ENCODE measurements at places on chromosomes 5 and 9.

DNA sequence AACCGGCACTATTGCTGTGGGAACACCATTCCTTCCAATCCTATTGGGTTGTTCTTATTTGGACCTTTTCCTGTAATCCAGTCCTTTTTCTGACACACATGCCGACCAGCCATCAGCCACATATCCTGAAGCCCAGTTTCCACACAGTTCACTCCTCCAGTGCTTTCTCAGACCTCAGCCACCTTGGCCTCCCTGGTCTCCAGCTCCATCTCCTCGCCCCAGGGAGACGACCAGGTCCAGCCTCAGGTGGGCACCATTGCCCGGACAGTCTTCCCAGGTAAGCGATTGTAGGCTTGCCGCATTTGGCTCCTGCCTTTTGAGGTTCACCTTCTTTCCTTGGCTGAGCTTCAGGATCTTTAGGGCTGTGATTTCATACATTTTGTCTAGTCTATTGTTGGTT, 15.2 kb upstream of the TERT start:
- DNase-seq = no peak

DNA sequence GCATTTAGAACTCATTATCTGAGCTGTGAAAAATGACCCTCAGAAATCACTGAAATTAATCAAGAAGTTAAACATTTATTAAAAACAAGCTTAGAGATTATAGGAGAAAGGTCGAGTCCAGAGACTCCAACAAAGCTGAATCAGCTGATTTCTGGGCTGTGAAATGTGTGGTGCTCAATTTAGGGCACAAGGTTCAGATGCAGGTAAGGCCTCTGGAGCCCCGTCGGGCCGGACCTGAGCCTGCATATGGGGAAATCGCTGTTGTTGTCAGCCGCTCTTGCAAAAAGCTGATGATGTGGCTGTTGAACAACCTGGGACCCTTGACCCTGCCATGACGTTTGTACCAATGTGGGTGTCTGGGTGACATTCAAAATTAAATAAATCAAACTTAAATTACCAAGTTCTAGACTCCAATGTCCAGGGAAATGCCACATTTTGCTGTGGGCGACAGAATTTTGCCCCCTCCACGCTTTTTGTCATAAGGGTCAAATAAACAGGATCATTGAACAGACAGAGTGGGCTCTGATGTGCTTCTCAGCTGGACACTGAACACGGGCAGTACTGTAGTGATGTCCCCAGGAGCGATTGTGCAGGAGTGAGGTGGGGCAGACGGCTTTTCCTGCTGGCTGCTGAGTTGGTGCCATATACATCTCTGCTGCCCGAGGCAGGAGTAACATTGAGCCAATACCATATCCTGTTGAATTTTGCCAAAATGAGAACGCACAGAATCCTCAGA, 27.2 kb upstream of the FBP1 start:
- DNase-seq = no peak

GRCh38 chr9:30771760-30772159, 1612.7 kb upstream of the ACO1 start:
- DNase-seq = no peak

GRCh38 chr9:91042541-91042940, 240.9 kb downstream of the SYK start:
- DNase-seq = no peak

DNA sequence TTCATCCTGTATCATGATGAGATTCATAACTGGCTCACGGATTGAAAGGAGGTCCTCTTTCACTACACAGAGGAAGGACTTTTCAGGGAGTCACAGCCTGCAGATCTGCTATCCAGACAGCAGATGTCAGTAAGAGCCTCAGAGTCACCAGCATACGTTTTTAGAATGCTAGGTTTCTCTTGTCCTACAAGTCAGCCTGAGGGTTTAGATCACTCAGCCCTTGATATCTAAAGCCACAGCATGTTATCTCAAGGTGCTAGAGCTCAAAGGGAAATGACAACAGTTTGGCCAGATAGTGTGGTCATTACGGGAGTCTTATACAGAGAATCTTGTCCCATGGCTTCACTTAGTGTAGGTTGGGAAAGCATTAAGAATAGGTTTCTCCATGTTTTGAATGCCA, 30.9 kb upstream of the SLC46A2 start:
- DNase-seq = no peak

DNA sequence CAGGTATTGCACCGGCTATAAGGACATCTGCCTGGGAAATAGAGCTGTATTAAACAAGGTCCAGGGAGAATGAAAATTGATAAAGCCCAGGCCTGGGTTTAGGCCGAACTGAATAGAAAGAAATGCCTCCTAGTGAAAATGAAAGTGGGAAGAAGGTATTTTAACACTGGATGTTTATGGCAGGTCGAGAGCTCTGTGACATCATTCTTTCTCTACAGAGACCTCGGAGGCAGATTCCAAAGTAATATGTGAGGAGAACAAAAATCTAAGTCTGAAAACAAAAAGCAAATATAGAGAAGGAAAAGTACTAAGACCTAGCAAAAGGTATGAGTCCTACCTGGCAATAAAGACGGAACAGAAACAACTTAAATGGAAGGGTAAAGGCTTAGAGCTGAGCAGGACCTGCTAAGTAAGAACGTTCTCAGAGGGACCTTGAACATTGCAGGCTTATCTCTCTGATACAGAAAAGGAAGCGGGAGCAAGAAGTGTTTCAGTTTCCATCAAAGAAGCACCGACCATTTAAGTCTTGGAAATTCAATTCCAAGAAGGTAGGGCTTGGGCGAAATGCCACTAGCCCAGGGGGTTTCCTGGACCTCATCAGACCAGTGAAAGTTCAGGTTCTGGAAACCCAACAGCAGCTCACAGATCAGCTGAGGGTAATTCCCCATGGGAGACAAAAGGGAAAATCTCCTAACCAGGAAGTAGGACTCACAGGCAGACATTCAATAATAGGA, 80.0 kb downstream of the SUSD1 start:
- DNase-seq = no peak

GRCh38 chr9:75087289-75087823, 599 bp downstream of the NMRK1 start:
- DNase-seq = peak; percentile 30

- no peak for DNase-seq
Measured at GRCh38 chr9:26888271-26888670, 4.3 kb downstream of the CAAP1 start.

DNA sequence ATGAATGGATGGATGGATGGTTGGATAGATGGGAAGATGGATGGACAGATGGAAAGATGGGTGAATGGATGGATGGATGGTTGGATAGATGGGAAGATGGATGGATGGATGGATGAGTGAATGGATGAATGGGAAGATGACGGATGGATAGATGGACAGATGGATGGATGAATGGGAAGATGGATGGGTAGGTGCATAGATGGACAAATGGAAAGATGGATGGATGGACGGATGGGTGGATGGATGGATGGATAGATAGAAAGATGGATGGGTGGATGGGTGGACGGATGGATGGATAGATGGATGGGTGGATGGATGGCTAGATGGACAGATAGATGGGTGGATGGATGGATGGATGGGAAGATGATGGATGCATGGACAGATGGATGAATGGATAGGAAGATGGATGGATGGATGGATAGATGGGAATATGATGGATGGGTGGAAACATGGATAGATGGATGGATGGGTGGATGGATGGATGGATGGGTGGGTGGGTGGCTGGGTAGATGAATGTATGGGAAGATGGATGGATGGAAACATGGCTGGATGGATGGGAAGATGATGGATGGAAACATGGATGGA, 16.5 kb upstream of the EXOC3 start:
- no peak for DNase-seq

GRCh38 chr5:168985454-168985853, 315.5 kb downstream of the SLIT3 start:
- DNase-seq = no peak

- DNase-seq = no peak
Measured at GRCh38 chr5:151917904-151918303, 6.7 kb downstream of the GLRA1 start.

GRCh38 chr9:74444369-74444768, 52.8 kb upstream of the RORB start:
- no peak for DNase-seq
